ENCODE measurements at places on chromosomes 6 and 20. TPM values are rescaled to one million over a fixed set of nuclear protein-coding genes. Genes with fewer than 3 reads are reported as not detected.

- H3K27ac ChIP-seq = no peak overlapping the region
- H3K36me3 ChIP-seq = no peaks in the 10 kb centered on the region
- peaks cover 85% of the 10 kb centered on the region for H3K27me3 ChIP-seq
- H3K4me1 ChIP-seq = peaks cover 18% of the 10 kb centered on the region
- no peak for DNase-seq
Observed at GRCh38 chr6:99592900-99593299, 13.7 kb upstream of the PRDM13 start.

DNA sequence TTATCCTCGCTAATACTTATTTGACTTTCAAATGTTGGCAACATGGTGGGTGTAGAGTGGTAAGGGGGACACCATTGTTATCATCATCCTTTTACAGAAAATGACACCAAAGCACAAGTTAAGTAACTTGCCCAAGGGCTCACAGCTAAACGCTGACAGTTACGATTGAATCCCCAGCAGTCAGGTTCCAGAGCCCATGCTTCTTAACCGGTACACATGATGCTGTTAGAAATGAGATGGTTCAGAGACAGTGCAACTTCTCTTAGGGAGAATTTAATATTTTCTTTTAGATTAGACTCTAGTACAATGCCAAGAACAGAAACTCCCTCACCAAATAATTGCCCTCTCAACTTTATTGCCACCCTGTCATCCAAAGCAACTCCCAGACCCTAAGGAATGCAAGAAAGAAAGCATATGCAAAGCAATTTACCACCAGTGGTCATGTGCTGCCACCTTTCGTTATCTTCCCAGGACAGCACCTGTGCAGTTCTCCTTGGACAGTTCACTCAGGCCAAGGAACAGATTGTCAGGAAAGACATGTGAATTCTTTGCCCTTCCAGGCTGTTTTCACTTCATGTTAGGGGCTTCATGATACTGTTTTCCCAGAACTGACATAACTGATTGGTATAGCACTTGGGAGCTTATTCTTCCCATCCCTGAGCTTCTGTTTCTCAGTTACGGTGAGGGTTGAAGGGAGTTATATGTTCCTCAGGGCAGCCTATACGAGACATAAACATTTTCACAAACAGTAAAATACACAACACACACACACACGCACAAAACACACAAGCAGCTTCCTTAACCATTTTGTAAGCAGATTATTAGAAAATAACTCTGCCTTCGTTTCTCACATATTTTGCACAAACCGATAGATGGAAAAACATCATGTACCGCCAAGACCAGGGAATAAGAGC is 5.1 kb downstream of the HLA-DMA start:
- no peak for DNase-seq
- H3K4me3 ChIP-seq = no peak overlapping the region
- no peaks in the 10 kb centered on the region for H3K27me3 ChIP-seq
- no peak overlapping the region for H3K27ac ChIP-seq
- peaks cover 53% of the 10 kb centered on the region for H3K4me1 ChIP-seq

GRCh38 chr20:48931527-48932374 is 10.2 kb downstream of the ARFGEF2 start:
- H3K4me3 ChIP-seq = no peak overlapping the region
- peaks cover 10% of the 10 kb centered on the region for H3K4me1 ChIP-seq
- no peak overlapping the region for H3K27ac ChIP-seq

GRCh38 chr6:133774356-133774755 is 114.6 kb upstream of the TCF21 start:
- no peaks in the 10 kb centered on the region for H3K36me3 ChIP-seq
- peaks cover 7% of the 10 kb centered on the region for H3K4me1 ChIP-seq
- no peak overlapping the region for H3K4me3 ChIP-seq
- H3K27ac ChIP-seq = no peak overlapping the region
- H3K27me3 ChIP-seq = peaks cover 10% of the 10 kb centered on the region

- no peak overlapping the region for H3K27ac ChIP-seq
- peaks cover 5% of the 10 kb centered on the region for H3K4me1 ChIP-seq
- H3K27me3 ChIP-seq = peaks cover 2% of the 10 kb centered on the region
- H3K36me3 ChIP-seq = no peaks in the 10 kb centered on the region
- DNase-seq = peak; percentile 40
Observed at GRCh38 chr6:99330159-99330558, 19.3 kb downstream of the FAXC start.

DNA sequence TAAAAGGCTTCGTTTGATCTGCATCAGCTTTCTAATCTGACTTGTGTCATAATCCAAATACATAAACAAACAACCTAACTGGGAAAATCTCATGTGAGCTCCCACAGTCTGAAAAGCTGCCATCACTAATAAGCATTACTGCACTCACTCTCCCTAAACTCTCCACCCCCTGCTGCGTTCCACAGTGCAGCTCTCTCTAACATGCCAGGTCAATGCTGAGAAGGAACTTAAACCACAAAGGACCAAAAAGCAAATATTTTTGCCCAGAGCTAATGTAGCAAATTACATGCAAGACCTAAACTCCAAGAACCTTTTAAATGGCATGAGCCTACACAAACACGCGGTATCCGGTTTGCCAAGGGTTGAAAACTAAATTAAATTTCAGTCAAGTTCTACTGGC is 542.3 kb upstream of the JARID2 start:
- H3K27ac ChIP-seq = no peak overlapping the region
- H3K36me3 ChIP-seq = peaks cover 19% of the 10 kb centered on the region
- no peak overlapping the region for H3K4me3 ChIP-seq
- DNase-seq = no peak
- H3K4me1 ChIP-seq = peaks cover 36% of the 10 kb centered on the region
- H3K27me3 ChIP-seq = no peaks in the 10 kb centered on the region

GRCh38 chr6:71248306-71248765 is 40.3 kb upstream of the OGFRL1 start:
- H3K36me3 ChIP-seq = no peaks in the 10 kb centered on the region
- no peak overlapping the region for H3K4me3 ChIP-seq
- peaks cover 5% of the 10 kb centered on the region for H3K27me3 ChIP-seq

The FAM83B gene
- not detected for total RNA-seq

DNA sequence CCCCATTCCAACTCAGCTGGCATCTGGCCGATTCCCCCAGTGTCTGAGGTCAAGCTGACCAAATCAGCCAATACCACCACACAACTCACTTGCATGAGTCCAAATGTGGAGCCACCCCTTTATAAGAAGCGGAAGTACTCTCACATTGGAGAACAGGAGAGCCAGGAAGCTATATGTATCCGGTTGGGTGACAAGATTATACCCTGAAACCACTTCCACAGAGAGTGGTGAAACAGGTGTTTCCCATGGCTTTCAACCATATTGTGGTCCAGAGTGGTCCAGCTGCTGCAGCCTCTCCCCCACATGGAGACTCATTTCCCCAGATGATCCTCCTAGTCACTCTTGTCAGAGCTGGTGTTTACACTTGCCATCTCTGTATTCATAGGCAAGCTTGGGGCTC is 24.0 kb upstream of the SERINC1 start:
- H3K4me1 ChIP-seq = peaks cover 5% of the 10 kb centered on the region
- DNase-seq = no peak
- no peak overlapping the region for H3K4me3 ChIP-seq
- peaks cover 3% of the 10 kb centered on the region for H3K36me3 ChIP-seq
- no peak overlapping the region for H3K27ac ChIP-seq

- DNase-seq = no peak
- no peak overlapping the region for H3K27ac ChIP-seq
- no peaks in the 10 kb centered on the region for H3K36me3 ChIP-seq
- no peaks in the 10 kb centered on the region for H3K4me1 ChIP-seq
- H3K27me3 ChIP-seq = peaks cover 47% of the 10 kb centered on the region
Observed at GRCh38 chr6:41494212-41495110, 51.7 kb upstream of the FOXP4 start.

The SPATA25 gene
- total RNA-seq = 1.1 TPM

The DEFB125 gene
- not detected for total RNA-seq

The TREML2 gene
- 3.7 TPM for total RNA-seq

GRCh38 chr6:133235221-133235620 is 5.9 kb upstream of the EYA4 start:
- peaks cover 1% of the 10 kb centered on the region for H3K4me1 ChIP-seq
- peaks cover 23% of the 10 kb centered on the region for H3K27me3 ChIP-seq
- H3K27ac ChIP-seq = no peak overlapping the region

The SMIM8 gene
- total RNA-seq = 10.3 TPM

DNA sequence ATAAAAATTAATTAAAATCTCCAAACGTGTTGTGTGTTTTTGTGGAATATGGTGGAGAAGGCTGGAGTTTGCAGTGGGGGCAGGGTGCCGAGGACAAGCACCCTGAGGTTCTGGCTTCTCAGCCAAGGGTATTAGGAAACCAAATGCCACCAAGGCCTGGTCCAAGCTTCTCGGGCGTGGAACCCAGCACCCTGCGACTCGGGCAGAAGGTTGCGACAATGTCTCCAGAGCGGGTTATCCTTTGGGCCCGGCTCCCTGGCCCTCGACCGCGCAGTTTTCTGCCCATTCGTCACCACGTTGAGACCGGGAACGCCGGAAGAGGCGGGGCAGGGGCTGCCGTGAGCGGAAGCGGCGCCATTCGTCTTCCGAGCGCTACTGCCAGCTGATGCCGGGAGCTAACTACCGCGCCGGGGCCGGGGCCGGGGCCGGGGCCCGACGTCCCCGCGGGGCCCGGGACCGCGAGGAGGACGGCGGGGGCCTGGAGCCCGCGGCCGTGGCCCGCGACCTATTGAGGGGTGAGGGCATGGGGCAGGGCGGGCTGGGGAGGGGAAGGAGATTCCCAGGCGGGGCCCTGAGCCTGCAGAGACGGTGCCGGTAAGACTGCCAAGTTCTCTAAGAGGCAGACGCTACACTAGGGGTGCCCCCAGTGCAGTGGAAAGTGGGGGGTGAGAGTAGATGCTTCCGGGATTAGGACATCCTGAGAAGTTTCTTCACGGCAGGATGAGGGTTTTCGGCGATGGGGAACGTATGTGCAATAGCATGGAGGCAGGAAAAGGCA is at the start of gene RRP36:
Gene RRP36 (plus strand): TSS at position 354 of the 778 bp plus-strand sequence. CDS start 32 bp downstream, at position 386.
- H3K27me3 ChIP-seq = no peaks in the 10 kb centered on the region
- H3K4me3 ChIP-seq = peak within 1 kb of the TSS; percentile 97
- peak within 1 kb of the TSS; percentile 88 for H3K27ac ChIP-seq
- H3K4me1 ChIP-seq = peaks cover 20% of the 10 kb centered on the region
- peaks cover 53% of the 10 kb centered on the region for H3K36me3 ChIP-seq

The KCNS1 gene
- 0.21 TPM for total RNA-seq

The PKIB gene
- total RNA-seq = 0.52 TPM

The EPHA7 gene
- total RNA-seq = not detected

The RUNX2 gene
- 60.8 TPM for total RNA-seq

- H3K4me1 ChIP-seq = no peaks in the 10 kb centered on the region
- H3K4me3 ChIP-seq = no peak overlapping the region
- H3K36me3 ChIP-seq = no peaks in the 10 kb centered on the region
- no peak overlapping the region for H3K27ac ChIP-seq
Observed at GRCh38 chr6:170137176-170137891, 153.5 kb downstream of the DLL1 start.

The BACH2 gene
- 89.7 TPM for total RNA-seq

The IPCEF1 gene
- total RNA-seq = 0.34 TPM

DNA sequence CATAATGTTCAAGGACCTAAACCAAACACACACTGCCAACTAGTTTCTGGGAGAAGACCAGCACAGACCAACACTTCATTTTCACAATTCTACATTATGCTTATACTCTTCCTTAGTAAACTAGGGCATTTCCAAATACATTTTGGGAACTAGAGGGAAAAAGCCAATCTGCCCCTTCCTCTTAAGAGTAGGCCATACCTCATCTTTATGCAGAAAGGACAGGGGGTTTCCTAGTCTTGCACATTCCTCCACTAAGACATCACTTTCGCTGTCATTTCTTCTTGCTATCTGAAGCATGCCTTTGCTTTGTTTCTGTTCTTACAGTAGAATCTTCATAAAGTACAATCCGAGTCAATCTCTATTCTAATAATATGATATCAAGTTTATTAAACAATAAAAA is 105.7 kb downstream of the SMLR1 start:
- H3K4me3 ChIP-seq = no peak overlapping the region
- no peak for DNase-seq
- no peaks in the 10 kb centered on the region for H3K4me1 ChIP-seq

DNA sequence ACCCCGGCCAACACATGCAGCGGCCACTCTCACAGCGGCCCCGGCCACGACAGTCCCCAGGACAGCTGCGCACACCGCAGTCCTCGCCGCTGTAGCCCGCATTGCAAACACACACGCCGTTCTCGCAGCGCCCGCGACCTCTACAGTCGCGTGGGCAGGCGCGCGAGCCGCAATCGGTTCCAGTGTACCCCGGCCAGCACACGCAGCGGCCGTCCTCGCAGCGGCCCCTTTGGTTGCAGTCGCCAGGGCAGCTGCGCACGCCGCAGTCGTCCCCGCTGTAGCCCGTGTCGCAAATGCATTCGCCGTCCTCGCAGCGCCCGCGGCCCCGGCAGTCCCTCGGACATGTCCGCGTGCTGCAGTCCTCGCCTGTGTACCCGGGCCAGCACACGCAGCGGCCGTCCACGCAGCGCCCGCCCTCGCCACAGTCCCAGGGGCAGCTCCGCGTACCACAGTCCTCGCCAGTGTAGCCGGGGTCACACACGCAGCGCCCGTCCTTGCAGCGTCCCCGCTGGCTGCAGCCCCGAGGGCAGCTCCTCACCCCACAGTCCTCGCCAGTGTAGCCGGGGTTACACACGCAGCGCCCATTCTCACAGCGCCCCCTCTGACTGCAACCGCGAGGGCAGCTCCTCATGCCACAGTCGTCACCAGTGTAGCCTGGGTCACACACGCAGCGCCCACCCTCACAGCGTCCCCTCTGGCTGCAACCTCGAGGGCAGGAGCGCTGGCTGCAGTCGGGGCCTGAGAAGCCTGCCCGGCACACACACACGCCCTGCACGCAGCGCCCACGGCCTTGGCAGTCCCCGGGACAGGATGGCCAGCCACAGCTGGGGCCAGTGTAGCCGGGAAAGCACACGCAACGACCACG is 12.5 kb downstream of the TNXB start:
- no peak for DNase-seq
- H3K27me3 ChIP-seq = peaks cover 49% of the 10 kb centered on the region
- no peak overlapping the region for H3K4me3 ChIP-seq
- H3K27ac ChIP-seq = no peak overlapping the region
- no peaks in the 10 kb centered on the region for H3K4me1 ChIP-seq

DNA sequence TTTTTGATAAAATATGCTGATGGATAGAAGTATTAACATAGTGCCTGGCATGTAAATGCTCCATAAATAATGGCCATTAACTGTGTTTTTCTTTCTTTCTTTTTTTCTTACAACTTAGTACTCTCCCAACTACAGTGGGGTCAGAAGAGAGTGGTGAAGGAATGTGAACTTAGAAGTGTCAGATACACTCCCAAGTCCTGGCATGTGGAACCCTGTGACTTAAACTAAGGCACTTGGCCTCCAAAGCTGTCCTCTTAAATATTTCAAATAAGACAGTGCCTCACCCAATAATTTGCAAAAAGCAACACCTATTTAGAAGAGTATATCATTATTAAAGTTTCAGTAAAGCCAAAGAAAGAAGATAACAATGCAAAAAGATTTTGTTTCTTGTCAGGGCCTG is 129.1 kb upstream of the NUP153 start:
- H3K36me3 ChIP-seq = no peaks in the 10 kb centered on the region
- peaks cover 3% of the 10 kb centered on the region for H3K27me3 ChIP-seq
- no peak for DNase-seq
- no peak overlapping the region for H3K27ac ChIP-seq

- H3K4me1 ChIP-seq = peaks cover 19% of the 10 kb centered on the region
- no peaks in the 10 kb centered on the region for H3K27me3 ChIP-seq
Observed at GRCh38 chr6:2951728-2952127, 19.6 kb downstream of the SERPINB6 start.

All from activated T-helper 2 cell treated with anti-CD3 and anti-CD28 coated beads, Interferon-gamma antibody, Interleukin-2, Interleukin-4, amounts not matched to agents 10 μg/mL and 5 μg/mL and 100 μg/mL, durations not matched to agents 14 hours and 24 hours and 36 hours (primary cell).